Left renal cortex interstitium (tissue), 4 donors: ENCODE measurements at places on chromosomes 7 and 10.

DNA sequence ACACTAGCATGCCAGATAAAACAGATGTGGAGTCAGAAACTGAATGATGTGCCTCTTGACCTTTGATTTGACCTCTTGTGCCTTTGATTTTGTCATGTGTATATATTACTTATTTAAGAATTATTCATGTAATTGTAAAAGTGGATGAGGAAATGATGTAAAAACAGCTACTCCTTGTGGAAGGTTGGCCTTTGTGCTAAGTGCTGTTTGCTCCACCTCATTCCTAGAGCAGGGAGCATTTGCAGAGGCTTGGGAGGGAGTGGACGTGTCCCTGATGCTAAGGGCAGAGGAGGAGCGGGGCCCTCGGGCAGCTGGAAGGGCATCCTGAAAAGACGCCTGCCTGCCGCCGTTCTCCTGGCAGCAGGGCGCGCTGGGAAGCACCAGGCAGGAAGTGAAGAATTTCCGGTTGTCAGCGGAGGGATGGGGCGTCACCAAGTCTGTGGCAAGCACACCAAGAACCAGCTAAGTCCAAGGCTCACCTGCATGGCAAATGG lies 197.6 kb upstream of the ZNF32 start:
- DNase-seq = no peak

GRCh38 chr10:98400482-98400881 lies 14.5 kb downstream of the PYROXD2 start:
- DNase-seq = no peak

- no peak for DNase-seq
Observed at GRCh38 chr7:158020706-158021095, 566.9 kb downstream of the PTPRN2 start.

- no peak for DNase-seq
Observed at GRCh38 chr10:5741276-5741675, 56.6 kb downstream of the TASOR2 start.

GRCh38 chr10:63008491-63008890 lies 124.6 kb upstream of the NRBF2 start:
- DNase-seq = no peak

GRCh38 chr7:140810385-140810784 lies 113.9 kb downstream of the NDUFB2 start:
- no peak for DNase-seq

DNA sequence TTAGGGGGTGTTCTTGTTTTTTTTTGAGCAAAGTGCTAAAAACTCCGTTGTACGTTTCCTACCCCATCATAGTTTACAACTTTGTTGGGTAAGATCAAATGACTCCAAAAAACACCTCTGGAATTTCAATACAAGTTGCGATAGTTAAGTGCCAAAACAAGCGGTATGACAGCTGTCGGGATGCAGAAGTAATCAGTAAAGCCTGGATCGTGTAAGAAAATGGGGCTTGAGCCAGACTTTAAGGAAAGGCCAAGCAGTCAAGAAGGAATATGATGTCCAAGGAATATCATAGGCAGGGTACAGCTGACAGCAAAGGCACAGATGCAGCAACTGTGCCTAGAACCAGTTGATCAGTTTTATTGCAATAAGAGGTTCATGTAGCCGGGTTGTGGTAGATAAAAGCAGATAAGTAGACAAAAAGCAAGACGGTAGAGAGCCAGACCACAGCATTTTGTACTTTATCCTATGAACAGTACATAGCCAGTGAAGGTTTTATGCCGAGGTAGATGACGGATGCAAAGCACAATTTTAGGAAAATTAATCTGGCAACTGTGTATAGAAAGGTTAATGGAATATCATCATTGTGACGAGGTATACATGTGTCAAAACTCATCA lies 45.5 kb downstream of the UBE2H start:
- no peak for DNase-seq

DNA sequence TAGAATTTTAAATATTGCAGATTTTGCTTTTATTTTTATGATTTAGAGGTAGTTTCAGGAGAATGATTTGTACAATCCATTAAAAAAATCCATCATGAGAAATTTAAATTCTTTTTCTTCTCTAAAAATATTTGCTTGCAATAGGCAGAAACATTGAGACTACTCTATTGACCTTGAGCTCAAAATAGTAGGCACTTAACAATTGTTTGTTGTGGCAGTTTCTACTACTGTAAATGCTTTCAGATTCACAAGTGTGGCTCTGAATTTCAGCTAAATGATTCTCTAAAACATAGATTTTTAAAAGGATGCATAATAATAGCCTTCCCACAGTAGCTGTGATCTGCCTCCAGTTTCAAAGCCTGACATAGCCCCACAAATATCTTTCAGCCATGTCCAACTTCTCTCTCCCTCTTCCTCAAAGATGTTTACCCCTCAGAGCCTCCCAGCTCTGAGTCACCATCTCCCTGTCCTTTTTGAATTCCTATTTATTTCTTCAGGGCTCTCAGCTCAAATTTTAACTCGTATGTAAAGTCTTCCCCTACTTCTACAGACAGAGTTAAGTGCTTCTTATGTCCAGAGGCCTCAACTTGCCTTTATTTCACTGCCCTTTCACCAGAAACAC lies 160.5 kb downstream of the AOAH start:
- DNase-seq = no peak

- no peak for DNase-seq
Observed at GRCh38 chr7:41881331-41882130, 178.6 kb upstream of the INHBA start.

- no peak for DNase-seq
Observed at GRCh38 chr10:123287594-123288247, 133.5 kb downstream of the BUB3 start.

DNA sequence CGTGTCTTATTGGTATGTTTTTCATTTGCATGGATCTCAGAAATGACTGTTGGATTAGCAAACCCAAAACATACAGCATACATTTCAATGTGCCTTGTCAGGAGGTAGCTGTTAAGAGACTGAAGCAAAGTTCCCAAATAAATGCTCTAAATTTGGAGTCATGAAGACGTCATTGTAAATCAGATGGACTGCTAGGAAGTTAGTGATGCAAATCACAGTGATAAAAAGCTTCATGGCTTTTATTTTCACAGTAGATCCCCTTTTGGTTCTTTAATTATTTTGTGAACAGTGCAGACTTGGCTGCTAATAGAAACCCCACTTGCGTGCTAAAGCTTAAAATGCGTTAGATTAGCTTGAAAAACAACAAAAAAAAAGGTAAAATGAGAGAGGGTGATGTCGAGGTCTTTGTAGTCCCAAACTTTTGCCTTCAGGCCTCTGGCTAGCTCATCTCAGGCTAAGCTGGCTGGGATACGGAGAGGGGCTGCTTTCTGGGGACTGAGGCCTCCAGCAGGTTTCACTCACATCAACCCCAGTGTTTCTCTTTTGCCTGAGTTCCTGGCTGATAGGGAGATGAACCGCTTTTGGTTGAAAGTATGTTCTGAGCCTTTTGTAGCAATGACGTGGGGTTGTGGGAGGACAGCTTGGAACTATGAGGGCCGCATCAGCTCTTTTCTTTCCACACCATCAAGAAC lies 107.1 kb upstream of the CDCA7L start:
- peak; percentile 41 for DNase-seq

DNA sequence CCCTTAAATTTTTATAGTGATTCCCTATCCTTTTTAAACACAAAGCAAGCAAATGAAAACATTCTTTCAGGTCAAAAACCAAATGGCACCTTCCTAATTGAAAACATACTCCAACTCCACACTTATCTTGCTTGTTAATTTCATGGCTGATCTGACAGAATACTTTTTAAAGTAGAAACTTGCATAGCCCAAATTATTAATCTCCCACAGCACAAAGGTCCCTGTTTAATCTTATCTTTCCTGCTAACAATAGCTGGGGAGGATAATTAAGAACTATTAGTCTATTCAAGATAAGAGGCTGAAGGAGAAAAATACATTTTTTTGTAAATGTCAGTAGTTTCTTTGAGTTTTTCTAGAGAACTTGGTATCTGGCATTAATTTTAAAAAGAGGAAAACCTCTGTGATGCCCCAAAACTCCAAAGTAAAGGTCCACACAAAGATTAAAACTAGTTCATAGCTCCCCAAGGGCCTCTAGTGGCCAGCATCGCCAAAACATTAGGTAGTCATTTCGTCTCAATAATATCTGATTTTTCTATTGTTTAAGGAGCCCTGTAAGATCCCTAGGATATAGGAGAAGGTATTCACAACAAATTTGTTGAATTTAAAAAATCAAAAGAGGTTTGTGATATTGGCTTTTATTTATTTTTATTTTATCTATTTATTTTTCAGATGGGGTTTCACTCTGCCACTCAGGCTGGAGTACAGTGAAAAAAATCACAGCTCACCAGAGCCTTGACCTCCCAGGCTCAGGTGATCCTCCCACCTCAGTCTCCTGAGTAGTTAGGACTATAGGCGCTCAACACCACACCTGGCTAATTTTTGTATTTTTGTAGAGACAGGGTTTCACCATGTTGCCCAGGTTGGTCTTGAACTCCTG lies 14.7 kb downstream of the CDNF start:
- no peak for DNase-seq

DNA sequence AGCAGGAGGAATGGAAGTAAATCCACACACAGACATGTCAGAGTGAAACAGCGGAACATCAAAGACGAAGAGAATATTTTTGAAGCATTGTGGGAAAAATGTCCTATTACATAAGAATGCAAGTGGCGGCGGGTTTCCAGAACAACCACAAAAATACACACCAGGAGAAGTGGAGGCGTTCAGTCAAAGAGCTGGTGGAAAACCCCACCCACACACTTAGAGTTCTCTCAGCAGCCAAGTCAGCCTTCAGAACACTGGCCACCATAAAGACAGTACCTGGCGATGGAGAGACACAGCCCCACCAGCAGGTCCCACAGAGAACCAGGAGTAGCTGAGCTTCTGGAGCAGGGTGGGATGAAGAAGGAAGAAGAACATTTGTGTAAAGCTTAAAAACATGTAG lies 23.7 kb downstream of the NKX6-2 start:
- no peak for DNase-seq

- no peak for DNase-seq
Observed at GRCh38 chr7:155251831-155252230, 45.8 kb upstream of the INSIG1 start.

DNA sequence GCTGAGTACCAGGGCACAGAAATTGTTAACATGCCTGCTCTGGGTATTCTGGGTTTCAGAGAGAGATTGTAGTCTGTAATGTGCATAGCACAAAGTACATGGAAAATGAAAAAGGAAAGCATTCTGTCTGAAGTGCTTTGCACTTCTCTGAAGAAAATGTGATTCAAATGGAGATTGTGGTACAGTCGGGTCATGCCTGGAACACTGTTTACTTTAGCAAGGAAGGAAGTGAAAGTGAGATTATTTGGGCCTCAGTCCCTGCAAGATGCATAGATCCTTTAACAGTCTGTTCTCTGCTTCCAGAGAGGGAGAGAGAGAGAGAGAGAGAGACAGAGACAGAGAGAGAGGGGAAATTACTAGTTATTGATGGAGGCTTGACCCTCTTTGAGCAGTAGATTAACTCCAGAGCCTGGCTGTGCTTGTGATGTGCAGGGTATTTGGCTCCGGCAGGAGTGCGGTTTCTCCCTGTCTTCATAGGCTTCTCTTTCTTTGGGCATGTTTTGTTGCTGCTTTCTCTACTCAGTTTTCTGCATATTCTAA lies 5.4 kb downstream of the VWC2 start:
- no peak for DNase-seq

DNA sequence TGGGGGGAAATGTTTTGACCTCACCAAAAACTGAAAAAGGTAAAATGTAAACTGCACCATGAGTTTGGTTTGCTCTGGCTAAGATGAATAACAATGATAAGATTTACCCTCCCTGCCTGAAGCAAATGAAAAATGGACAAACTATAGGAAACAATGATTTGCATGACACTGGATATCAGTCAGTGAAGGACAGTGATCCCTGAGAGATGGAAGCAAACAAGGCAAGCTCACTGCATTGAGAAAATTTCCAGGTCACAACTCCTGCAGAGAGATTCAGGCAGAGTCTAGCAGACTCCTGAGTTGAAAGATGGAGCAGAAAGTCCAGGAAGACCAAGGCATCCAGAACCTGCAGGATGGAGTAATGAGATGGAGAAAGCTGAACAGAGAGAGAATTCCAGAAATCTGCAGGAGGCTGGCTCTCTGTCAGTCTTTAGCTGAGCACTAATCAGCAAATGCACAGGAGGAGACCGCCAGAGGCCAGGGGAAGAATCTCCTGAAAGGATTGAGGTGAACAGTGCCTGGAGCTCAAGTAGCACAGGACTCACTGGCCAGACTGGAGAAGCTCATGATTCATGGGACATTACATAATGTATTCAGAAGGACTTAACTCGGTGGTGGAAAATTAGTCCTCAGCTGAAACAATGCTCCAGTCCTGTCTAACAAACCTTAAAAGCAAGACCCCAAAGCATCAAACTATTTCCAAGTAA lies 51.2 kb upstream of the PALS2 start:
- no peak for DNase-seq

DNA sequence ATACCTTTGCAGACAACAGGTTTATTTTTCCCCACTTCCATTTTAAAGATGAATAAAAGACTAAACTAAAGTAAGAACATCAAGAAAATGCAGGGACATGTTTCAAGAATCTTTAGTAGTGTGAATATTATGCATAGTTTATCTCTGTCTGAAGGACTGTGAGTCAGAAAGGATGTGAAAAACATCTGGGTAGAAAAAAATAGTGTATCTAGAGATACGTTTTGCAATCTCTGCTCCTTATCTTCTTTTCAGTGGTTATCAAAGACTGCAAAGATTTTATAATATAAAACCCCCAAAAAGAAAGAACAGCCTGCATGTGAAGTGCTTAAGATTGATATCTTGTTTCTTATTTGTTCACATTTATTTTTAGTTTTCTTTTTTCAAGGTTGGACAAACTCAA lies 101.9 kb upstream of the ARHGAP21 start:
- no peak for DNase-seq

DNA sequence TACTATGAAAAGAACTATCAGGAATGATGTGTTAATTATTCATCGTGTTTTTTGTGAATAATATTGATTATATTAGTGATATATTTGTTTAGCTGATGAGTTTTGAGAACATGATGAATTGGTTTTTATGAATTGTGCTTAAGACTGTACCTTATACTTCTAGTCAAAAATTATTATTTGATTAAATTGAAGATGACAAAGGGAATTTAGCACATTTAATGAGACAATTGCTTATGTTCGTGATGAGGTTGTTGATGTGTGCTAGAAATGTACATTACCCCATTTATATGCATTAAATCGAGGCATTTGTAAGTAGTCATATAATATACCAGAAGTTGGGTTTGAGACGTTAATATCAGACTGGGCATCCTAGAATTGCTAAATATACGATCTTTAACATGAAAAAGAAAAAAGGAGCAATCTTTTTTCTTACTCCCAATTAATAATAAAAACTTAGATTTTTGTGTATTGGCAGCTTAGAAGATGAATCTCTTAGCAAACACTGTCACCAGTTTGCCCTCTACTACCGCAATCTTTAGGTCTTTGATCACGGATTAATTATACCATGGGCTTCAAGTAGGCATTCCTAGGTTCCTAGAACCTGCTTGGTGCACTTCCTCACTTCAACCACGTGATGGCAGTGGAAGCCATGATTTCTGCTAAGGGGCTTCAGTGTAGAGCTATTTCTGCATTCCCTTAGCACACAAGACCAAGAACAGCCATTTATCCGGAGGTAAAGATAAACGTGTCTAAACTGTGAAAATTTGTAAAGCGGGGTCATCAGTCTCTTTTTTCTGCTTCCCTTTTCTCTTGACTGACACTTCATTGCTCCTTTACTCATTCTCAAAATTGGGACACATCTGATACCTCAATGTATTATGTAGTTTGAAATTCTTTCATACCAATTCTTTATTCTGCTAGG lies 1.6 kb downstream of the KLHDC10 start:
- peak; percentile 91 for DNase-seq

GRCh38 chr7:158106272-158106671 lies 481.4 kb downstream of the PTPRN2 start:
- DNase-seq = no peak
